ENCODE measurements at places on chromosomes 5 and 9.

DNA sequence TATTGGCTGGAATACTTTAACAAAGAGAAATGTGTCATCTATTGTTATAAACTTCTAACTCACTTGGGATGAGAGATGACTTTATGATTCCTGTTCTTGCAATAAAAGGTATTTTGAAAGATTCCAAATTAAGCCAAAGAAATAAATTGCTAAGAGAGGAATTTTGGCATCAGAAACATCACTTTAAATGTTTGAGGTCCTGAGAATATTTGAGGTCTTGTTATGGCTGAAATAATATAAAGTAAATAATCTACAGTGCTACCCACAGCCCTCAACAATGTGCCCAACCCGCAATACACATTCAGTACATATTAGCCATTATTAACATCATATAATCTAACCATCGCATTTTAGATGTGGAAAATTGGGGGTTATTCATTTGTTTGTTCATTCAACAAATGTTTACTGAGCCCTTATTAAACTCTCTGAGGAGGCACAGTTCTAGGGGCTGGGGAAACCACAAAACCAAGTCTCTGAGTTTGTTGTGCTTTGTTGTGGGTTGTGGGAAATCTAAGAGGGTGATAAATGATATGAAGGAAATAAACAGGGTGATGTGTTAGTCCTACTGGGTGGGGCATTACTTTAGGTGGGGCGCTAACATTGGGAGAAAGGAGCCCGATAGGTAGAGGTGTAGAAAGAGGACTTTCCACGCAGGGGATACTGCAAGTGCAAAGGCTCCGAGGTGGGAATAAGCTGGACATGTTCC is 135.2 kb upstream of the CLINT1 start:
- no peak for DNase-seq

DNA sequence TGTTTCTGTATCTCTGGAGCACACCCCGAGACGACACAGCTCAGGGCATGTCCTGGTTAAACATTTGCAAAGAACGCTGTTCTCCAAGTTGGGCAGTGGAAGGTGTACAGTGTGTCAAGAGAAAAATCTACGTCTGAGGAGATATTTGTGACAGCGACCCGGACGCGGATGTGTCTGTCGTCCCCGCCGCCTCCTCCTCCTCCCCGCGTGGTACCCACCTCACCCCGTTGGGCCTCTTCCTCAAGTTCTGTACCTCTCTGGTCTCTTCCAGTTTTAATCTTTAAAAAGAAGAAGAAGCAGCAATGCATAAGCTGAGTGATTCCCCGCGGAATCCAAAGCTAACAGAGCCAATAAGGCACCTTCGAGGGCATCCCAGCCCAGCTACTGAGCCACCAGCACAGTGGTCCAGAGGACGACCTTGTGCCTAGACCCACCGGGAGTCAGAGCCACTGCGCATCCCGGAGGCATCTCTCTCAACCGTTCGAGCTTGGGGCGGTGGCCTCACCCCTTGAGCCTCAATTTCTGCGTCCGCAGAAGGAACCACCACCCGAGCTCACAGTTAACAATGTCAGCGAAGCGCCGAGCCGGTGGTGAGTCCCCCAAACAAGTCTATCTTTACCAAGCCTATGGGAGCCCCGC is 467 bp downstream of the C9orf78 start:
- no peak for DNase-seq

DNA sequence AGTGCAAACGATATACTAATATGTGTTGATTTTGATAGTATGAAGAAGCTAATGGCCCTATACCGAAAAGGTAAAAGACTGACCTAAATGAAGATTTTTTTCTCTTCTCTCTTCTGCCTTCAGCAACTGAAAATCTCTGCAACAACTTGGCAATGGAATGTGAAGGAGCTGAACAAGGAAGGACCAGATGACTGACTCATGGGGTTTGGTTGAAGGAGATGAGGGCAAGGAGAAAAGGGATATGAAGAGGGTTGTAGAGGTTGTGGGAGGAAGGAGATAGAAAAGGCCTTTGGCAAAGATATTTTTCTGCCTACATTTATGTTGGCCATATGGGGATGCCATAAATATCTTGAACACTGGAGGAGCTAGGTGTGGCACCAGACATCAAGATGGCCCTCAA is 129.7 kb upstream of the CHD1 start:
- DNase-seq, result no peak

GRCh38 chr5:150309101-150309885 is 6.6 kb upstream of the ARSI start:
- no peak for DNase-seq

- DNase-seq, result no peak
These were observed 258.0 kb downstream of the TLE4 start for GRCh38 chr9:79829566-79830302.

DNA sequence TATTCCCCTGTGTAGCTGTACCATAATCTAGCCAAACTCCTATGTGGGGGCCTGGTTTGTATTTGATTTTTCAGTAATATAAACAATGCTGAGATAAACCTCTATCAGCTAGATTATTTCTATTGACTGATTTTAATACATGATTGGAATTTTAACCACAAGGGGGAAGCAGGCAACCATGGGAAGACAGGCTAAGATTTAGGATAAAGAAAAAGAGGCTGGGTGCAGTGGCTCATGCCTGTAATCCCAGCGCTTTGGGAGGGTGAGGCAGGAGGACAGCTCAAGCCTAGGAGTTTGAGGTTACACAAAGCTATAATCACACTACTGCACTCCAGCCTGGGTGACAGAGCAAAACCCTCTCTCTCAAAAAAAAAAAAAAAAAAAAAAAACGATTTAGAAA is 18.1 kb upstream of the GPX3 start:
- DNase-seq, result no peak

DNA sequence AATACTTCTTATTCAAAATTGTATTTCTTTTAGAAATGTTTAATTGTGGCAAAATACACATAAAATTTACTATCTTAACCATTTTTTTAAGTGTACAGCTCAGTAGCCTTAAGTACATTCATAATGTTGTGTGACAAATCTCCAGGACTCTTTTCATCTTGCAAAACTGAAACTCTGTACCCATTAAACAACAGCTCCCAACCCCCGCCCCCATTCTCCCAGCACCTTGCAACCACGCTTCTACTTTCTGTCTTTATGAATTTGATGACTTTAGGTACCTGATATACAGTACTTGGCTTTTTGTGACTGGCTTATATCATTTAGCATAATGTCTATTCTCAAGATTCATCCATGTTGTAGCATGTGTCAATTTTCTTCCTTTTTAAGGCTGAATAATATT is 2.8 kb upstream of the IL5 start:
- no peak for DNase-seq

DNA sequence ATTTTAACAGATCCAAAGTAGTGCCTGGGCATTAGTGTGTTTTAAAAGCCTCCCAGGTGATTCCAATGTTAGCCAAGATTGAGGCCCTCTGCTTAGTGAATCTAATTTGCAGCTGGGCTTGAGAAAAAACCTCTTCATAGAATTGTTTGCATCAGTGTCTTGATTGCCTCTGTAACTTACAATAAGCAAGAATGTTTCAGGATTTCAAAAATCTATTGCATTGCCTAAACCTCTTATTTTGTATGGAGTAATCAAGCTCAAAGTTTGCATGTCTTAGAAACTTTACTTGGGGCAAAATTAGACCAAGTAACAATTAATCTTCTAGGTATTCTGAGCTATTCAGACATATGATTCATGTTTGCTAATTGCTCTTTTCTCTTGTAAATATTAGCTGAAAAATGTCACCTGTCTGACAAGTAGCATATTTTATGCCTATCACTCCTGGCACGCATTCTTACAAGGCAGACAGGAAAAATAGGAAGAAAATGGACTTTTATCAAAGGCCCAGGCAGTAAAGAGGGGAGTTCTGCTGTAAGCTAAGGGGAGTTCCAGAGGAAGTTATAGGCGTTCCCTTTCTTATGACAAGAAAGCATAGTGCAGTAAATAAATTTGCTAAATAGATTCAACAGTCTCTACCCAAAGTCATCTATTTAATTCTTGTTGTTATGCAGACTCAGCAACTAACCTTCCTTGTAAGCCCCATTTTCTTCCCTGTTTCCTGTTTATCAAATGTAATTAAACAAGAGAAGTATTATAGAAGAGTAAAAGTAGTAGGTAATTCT is 21.0 kb downstream of the PDCD1LG2 start:
- no peak for DNase-seq

GRCh38 chr9:135802876-135803419 is 101.0 kb downstream of the KCNT1 start:
- DNase-seq, result no peak

DNA sequence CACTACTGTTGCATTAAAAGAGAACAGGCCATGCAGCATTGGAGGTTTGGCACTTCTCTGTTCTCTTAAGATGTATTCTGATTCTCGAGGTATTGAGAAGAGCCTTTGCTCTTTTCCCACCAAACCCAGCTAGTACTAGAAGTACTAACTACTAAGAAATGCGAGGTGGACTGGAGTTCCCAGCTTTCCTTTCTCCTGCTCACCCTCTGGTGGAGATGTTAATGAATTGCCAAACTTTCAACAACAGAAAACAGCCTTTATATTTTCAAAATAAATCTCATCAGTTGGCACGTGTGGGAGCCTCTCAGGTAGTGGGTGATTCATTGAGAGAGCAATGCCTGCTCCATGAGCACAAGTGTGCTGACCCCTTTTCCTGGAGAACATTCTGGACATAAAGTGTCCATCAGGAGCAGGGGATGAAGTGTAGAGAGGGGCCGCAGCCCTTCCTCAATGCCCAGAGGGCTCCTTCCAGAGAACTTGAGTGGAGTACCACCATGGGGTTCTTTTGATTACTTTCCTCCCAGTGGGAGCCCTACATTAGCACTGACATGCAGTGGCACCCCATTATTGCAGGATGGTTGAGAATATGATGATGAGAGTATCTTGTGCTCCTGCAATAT is 45.7 kb downstream of the TMEM174 start:
- DNase-seq, result no peak

DNA sequence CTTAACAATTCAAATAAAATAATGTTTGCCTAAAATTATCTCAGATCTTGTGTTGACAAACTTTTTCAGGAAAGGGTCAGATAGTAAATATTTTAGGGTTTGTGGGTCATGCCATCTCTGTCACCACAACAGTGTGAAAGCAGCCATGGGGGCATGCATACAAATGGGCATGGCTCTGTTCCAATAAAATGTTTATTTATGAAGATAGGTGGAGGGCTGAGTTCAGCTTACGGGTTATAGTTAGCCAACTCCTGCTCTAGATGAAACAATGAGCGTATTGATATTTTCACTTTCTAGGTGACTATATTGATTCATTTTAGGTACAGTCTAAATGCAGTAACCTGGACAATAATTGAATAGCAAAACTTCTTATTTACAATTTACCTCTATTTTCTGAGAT is 533.8 kb upstream of the CLINT1 start:
- no peak for DNase-seq

DNA sequence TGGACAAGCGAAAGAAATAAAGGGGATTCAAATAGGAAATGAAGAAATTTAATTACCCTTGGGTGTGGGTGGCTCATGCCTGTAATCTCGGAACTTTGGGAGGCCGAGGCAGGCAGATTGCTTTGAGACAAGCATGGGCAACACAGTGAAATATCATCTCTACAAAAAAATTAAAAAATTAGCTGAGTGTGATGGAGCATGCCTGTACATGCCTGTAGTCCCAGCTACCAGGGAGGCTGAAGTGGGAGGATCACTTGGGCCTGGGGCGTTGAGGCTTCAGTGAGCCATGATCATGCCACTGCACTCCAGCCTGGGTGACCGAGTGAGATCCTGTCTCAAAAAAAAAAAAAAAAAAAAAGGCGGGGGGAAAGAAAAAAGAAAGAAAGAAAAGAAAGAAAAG is 4.0 kb upstream of the RCL1 start:
- DNase-seq, result no peak

GRCh38 chr9:136902259-136902821 is 16.0 kb downstream of the TRAF2 start:
- no peak for DNase-seq

- DNase-seq, result no peak
These were observed 100.8 kb upstream of the DHFR start for GRCh38 chr5:80755626-80756025.

DNA sequence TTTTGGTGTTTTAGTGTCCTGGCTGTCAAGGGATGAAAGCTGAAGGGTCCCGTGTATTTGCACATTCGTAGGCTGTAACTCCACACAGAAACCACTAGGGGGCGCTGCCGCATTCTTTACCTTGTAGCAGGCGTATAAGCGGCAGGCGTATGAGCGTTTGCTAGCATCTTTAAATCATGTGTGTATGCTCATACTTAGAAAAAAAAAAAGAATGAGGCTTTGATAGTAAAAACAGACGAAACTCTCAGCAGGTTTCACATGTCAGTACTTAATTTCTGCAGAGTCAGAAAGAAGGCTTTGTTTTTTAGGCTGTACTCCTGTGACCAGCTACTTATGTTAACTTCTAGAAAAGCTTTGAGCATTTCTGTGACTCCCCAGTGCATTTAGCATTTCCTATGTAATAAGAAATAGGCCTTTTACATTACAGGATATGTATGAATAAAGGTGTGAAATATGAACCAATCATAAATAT is 218.8 kb upstream of the ADAMTSL1 start:
- no peak for DNase-seq

DNA sequence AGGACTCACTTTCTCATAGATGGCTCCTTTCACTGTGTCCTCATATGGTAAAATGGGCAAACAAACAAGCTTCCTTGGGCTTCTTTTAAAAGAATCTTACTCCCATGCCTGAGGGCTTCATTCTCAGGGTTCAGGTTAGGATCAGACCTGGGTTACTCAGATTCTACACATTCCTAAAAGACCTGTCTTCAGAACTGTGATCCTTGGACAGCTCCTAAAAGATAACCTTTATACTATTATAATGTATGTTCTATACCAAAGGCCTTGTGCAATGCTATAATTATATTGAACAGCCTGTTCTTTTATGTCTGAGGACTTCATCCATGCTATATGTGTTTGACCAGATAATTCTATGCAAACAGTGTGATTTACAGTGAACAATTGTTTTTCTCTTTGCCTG is 264.4 kb upstream of the CDH10 start:
- no peak for DNase-seq

DNA sequence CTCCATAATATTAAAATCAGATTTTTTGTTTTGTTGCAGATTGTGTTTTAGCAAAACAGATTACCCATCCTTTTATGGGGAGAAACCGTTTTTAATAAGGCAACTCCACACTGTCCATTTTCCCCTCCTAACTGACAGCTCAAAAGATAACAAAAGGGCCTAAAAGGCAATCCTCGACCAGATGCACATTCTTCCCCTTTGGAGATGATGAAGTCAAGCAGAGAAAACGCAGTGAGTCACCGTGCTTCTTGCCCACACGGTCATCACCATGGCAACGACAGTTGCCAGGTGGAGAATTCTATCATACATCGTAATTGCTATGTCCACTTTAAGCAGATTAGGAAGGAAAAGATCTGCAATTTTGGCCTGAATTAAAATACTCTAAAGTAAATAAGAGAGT is 96.4 kb downstream of the DIRAS2 start:
- DNase-seq, result no peak

- DNase-seq, result no peak
These were observed 390.6 kb downstream of the DNAH5 start for GRCh38 chr5:13553896-13554295.

DNA sequence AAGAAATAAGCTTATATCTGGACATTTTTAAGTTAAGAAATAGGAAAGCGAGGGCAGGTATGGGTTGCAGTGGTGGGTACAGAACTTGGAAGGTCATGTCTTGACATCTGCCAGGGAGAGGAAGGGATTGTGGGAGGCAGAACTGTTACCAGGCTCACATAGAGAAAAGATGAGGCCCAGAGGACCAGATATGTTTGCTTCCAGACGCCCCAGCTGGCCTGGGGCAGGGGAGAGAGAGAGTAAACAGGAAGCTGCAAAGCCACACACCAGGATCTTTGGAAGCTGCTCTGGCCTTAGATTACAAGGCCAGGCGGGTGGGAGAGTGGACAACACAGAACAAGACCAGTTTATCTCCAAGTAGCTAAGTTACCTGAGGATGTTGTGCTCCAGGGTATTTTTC is 71.2 kb downstream of the MARCHF11 start:
- no peak for DNase-seq

Data from caudate nucleus (tissue), 63 donors.